ENCODE measurements at places on chromosomes 4 and X. TPM values are rescaled to one million over a fixed set of nuclear protein-coding genes. Genes with fewer than 3 reads are reported as not detected.

GRCh38 chr4:146265950-146266490 lies 51.7 kb downstream of the REELD1 start:
- no peak overlapping the region for H3K4me3 ChIP-seq
- DNase-seq: no peak
- no peak overlapping the region for H3K27ac ChIP-seq
- peaks cover 2% of the 10 kb centered on the region for H3K4me1 ChIP-seq
- no peaks in the 10 kb centered on the region for H3K27me3 ChIP-seq

GRCh38 chrX:38937400-38937799 lies 136.1 kb downstream of the MID1IP1 start:
- H3K4me3 ChIP-seq: no peak overlapping the region
- H3K36me3 ChIP-seq: no peaks in the 10 kb centered on the region
- no peaks in the 10 kb centered on the region for H3K27me3 ChIP-seq
- H3K4me1 ChIP-seq: no peaks in the 10 kb centered on the region
- no peak overlapping the region for H3K27ac ChIP-seq
- no peak for DNase-seq

DACH2 gene
- total RNA-seq: not detected

PAGE2 gene
- not detected for total RNA-seq

- H3K4me1 ChIP-seq: no peaks in the 10 kb centered on the region
- no peaks in the 10 kb centered on the region for H3K36me3 ChIP-seq
- no peak overlapping the region for H3K4me3 ChIP-seq
- no peak for DNase-seq
- H3K27me3 ChIP-seq: no peaks in the 10 kb centered on the region
Observed at GRCh38 chrX:37425370-37425769, 76.2 kb downstream of the PRRG1 start.
